ENCODE measurements at places on chromosomes 6 and 20.

DNA sequence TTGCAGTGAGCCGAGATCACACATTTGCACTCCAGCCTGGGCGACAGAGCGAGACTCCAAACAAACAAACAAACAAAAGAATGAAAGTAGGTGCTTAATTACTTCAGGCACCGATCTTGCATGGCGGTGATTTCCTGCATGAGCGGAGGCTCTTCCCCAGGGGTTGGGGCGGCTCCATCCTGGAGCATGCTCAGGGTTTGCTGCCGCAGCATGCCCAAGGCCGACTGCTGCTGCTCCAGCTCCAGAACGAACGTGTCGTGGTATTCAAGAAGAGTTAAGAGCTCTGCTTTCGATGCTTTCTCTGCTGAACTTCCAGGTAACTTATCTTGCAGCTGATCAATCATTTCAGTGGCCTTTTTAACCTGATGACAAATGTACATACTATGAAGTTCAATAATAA, 313.8 kb downstream of the SYNE1 start:
- DNase-seq = no peak

DNA sequence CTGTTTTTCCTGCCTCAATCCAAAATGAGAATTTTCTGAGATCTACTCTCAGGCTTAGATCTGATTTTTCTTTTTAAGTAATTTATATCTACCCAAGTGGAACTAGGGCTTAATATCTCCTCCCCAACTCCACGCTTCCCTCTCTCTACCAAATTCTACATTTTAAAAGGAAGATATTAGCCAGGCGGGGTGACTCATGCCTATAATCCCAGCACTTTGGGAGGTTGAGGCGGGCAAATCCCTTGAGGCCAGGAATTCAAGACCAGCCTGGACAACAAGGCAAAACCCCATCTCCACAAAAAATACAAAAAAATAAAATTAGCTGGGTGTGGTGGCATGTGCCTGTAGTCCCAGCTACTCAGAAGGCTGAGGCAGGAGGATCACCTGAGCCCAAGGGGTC, 61.0 kb downstream of the MTFR2 start:
- DNase-seq = no peak

- DNase-seq = no peak
Measured at GRCh38 chr6:134477991-134478635, 160.2 kb upstream of the SGK1 start.

DNA sequence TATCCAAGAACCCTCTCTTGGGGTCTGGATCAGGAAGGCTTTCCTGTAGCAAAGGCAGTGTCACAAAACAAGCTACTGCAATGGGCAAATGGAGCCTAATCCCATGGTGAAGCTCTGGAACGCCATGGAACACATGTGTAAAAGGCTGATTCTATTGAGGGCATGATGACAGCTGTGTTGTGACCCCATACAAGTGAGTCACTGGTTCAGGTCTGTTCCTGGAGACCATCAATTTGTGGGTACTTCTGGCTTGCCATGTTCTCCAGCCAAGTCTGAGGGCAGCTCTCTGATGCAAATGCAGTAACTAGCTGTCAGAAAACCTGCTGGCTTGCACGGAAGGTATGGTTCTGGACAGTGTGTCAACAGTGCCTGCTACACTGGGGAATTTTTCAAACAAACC, 33.3 kb upstream of the ECHDC1 start:
- DNase-seq = no peak

DNA sequence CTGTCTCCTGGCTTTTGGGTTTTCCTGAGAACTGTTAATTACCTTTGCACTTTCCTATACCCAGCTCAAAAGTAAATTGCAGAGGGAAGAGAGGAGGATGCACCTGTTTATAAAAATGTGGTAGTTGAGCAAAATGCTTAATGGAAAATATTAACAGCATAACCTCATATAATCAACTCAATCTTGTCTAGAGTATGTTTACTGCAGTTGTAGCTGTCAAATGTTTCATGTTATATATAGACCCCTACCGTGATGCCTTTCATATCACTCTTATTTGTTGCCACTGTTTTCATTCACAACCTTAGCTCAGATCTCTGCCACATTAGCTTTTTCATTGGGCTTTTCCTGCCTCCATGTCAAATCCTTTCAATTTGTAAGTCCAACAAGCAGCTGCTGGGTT, 36.0 kb downstream of the ANKRD6 start:
- no peak for DNase-seq

GRCh38 chr6:83696674-83697073, 12.2 kb downstream of the SNAP91 start:
- no peak for DNase-seq

DNA sequence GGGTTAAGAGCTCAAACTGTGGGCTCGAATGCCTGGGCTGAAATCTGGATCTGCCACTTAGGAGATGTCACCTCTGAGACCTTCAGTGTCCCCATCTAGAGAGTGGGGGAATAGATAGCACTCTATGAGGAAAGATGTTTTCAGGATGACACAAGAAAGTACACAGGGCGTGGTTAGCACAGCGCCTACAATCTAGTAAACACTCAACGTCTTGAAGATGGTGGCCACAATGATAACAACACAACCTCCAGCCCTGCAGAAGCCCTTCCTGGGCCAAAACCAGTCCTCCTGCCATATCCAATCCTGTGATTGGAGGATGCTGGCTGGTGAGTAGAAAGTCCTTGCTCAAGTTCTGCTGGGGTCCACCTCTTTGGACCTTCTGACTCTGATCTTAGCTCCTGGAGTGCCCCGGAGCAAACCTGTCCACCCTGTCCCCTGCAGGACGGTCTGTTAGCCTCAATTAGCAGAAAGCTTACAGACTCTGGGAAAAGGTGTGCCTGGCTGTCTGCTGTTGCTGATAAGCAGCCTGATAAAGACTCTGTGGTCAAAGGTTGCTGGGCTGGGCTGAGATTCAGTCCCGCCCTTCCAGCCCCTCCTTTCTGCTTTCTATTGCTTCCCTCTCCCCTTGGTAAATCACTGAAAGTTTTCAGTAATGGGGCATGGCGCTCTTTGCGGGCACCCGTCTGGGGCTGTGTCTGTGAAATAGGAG, 8.2 kb downstream of the EDN3 start:
- DNase-seq = no peak

DNA sequence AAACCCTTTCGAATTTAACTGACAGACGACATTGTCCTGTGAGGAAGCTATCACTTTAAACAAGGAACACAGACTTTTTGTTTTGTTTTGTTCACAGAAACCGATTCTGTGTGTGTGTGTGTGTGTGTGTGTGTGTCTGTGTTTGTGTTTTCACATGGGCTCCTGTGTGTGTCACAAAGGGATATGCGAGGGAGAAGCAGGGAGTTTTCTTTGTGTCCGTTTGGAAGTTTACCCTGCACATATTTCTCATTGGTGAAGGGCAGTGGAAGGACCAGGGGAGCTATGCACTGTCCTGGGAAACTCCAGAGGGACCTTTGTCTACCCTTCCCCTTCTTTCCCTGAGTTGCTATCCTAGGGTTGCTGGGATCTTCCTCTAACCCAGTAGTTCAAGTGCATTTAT, 17.7 kb downstream of the POM121L2 start:
- no peak for DNase-seq

- DNase-seq = no peak
Measured at GRCh38 chr6:170106906-170107525, 183.9 kb downstream of the DLL1 start.

- no peak for DNase-seq
Measured at GRCh38 chr6:82361631-82362030, 2.0 kb upstream of the TPBG start.

GRCh38 chr6:89509777-89510281, 76.9 kb downstream of the ANKRD6 start:
- DNase-seq = no peak

GRCh38 chr6:3347826-3348225, 89.1 kb downstream of the PSMG4 start:
- no peak for DNase-seq

DNA sequence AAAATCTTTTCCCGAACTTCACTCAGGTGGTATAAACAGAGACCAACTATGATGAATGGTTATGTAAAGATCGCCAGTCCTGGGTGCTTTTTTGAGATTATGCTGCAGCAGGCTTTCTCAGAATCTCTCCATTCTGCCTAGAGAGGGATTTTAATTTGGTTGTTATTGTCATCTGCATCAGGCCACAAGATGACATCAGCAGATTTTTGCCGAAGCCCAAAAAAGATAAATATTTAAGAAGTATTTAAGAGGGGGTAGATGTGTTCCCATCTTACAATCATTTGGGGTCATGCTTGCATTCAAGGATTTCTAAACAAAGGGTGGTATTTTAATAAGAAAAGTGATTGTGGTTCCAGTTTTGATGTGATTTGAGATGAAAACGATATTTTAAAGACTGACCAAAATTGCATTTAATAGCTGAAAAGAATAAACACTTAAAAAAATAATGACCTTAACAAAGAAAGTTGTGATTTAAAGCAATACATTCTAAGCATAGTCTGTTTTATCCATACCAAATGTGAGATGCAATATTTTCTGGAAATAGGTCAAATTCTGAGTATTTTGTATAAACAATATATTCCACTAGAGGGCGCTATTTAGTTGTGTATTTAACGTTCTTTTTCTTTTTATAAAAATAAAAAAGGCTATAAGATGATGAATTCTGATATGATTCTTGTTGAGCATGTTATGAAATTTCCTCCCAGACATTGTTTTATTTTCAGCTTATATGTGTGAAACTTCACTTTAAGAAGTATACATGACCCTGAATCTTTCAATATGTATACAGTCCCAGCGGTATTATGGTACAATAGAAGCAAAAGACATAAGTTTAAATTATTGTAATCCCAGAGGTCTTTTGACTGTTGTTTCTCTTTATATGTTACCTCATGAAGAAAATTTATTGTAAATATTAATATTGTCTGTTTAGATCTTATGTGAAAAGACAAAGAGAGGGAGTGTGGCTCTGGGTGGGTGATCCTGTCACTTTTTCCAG, 51.0 kb upstream of the ZFP64 start:
- peak; percentile 56 for DNase-seq

DNA sequence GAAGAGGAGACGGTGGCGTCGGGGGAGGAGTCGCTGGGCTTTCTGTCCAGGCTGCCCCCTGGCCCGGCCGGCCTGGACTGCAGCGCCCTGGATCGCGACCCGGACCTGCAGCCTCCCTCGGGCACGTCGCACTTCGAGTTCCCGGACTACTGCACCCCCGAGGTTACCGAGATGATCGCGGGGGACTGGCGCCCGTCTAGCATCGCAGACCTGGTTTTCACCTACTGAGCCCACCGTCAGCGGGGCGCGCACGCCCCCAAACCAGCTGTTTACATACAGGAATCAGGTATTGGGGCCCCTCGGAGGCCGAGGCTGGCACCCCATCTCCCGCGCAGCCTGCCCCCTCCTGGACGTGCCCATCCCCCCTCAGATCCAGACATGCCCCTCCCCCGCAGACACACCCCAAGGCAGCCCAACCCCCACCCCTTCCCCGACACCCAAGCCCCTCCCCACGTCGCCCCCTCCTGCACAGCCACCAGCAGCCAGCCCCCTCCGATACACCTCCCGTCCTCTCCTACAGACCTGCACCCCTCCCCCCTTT, 1.4 kb downstream of the SOX12 start:
- DNase-seq = no peak

DNA sequence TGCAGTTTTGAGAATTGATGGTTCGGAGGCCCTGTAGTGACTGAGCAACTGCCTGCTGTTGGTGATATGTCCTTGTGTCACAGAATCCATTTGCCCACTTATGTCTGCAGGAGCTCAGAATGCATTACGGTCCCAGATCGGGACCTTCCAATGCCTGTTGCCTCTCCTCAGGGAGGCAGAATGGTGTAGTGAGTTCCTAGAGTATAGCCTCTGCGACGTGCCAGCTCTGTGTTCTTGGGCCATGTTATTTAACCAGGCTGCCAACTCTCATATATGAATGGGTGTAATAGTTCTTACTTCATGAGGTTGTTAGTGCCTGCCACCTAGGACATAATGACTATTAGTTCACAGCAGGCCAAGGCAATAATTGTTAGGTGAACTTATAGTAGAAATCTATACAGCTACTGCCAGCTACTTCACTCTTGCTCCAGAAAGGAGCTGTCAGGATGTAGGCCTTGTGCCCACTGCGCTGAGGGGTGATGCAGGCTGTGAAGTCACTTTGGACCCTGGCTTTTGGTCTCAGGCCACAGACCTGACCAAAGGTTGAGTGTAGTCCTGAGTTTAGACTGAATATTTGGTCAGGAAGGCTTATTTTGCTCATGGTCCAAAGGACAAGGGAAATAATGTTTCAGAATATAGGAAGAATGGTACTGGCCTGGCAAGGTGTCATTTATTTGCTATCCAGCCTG, 82.1 kb downstream of the ASXL1 start:
- DNase-seq = no peak

DNA sequence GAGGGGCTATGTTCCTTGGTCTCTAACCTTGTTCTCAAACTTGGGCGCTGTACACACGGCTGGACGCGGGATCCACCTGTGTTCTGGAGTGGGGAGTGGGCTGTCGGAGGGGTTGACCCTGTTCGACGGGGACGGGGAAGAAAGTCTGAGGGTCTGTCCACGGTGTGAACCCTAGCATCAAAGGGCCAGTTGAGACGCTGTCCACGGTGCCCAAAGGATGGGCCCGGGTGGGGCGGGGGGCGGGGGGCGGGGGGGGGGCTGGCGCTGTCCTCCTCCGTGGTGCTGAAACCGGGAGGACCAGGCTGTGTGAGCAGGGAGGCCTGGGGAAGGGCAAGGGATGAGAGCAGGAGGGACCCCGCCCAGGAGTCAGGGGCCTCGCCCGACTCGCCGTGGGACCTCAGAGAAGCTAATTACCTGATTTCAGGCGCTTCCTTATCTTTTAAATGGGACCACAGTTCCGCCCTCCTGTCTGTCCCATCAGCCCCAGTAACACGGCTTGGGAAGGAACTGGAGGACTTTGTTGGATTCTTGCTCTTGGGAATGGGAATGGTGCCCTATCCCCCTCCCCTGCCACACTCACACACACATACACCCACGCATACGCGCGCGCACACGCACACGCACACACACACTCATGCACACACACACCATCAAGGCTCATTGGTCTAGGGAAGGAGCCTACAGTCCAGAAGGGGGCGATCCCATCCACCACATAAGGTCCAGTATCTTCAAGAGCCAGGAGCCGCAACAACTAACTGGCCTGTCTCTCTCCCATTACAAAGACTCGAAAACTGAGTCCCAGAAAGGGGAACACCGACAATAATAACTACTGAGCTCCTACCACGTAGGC, 1.0 kb upstream of the VSTM2L start:
- DNase-seq = no peak

- no peak for DNase-seq
Measured at GRCh38 chr20:15922556-15922955, 650.7 kb downstream of the KIF16B start.

DNA sequence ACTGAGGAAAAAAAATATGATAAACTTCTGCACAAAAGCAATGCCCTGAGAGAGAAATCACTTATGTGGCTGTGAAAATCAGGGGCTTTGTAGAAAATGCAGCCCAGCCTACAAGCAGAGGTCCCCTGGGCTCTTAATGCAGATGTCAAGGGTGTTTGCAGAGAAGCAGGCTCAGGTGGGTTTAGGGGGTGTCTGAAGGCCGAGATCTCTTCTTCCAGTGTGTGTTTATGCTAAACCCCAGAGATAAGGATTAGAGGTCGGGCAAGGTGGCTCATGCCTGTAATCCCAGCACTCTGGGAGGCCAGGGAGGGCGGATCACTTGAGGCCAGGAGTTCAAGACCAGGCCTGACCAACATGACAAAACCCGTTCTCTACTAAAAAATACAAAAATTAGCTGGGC, 78.5 kb downstream of the TMEM242 start:
- no peak for DNase-seq

GRCh38 chr6:56382416-56382940, 135.1 kb upstream of the COL21A1 start:
- no peak for DNase-seq

GRCh38 chr6:118896339-118897136, 2.6 kb downstream of the ASF1A start:
- peak; percentile 85 for DNase-seq

GRCh38 chr6:46465294-46466165, 25.7 kb downstream of the RCAN2 start:
- DNase-seq = no peak

- no peak for DNase-seq
Measured at GRCh38 chr6:3719462-3720308, 31.8 kb downstream of the PXDC1 start.

Data from kidney capillary endothelial cell (primary cell).